ENCODE measurements at places on chromosomes 7 and 10. TPM values are rescaled to one million over a fixed set of nuclear protein-coding genes. Genes with fewer than 3 reads are reported as not detected.

- no peak for DNase-seq
These were observed 109.6 kb downstream of the TMEM130 start for GRCh38 chr7:98760201-98760651.

- no peak for DNase-seq
These were observed 99.3 kb downstream of the FAM53B start for GRCh38 chr10:124644771-124645415.

Gene COBL
- not detected for total RNA-seq

GRCh38 chr10:7121154-7121797 is 289.6 kb downstream of the SFMBT2 start:
- DNase-seq: no peak

Gene FOXI2
- not detected for total RNA-seq

DNA sequence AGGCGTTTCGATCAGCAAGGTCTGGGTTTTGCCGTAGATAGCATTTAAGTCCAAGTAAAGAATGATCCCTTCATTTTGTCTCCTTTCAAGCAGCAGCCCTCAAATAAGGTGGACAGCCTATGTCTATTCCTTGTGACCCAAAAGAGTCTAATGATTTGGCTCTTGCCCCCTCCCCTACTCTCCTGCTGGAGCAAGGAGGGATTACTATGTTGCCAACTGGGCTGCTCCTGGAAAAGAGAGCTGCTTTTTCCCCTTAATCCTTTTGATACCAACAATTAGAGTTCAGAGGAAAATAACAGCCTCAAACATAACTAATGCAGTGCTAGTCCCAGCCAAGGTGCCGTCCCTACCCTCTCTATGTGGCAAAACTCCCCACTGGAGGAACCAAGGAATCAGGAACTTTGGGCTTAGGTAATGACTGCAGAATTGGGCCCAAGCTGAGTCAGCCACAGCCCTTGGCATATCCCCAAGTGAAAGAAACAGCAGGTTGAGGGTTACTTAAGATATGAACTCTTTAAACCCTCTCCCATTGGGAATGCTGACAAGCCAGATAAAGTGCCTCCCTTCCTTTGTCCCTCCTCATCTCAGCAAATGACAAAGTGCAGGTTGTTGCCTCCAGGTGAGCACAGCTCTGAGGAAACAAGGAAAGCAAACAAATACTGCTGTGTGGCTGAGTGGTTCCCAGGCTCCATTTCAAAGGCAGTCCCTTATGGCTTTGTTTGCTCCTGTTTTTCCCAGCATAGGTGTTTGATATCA is 643.7 kb downstream of the INHBA start:
- no peak for DNase-seq

Gene GPNMB
- 0.59 TPM for total RNA-seq

Gene BICC1
- 1.7 TPM for total RNA-seq

DNA sequence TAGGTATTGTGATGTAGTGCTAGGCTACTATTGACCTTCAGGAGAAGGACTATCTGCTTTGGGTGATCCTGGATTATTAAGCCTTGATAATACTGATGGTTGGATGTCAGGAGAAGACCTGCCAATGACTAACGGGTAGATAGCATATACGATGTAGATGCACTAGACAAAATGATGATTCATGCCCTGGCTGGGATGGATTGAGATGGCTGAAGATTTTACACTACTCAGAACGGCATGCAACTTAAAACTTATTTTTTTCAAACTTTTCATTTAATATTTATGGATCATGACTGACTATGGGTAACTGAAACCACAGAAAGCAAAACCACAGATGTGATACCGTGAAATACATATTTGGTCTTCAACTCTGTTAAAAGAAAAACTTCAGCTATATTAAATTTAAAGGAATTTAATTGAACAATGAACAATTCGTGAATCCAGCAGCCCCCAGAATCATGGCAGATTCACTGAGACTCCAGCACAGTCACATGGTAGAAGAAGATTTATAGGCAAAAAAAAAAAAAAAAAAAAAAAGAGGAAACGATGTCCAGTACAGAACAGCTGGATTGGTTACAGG is 124.6 kb upstream of the CDK13 start:
- no peak for DNase-seq

Gene EBF3
- total RNA-seq: 0.14 TPM
